NCI-H774 (cell line): ENCODE measurements at places on chromosomes 6 and 20.

GRCh38 chr6:2596222-2596621 lies 154.5 kb downstream of the MYLK4 start:
- DNase-seq: no peak

- no peak for DNase-seq
Observed at GRCh38 chr6:77456531-77457248, 6.6 kb downstream of the HTR1B start.

DNA sequence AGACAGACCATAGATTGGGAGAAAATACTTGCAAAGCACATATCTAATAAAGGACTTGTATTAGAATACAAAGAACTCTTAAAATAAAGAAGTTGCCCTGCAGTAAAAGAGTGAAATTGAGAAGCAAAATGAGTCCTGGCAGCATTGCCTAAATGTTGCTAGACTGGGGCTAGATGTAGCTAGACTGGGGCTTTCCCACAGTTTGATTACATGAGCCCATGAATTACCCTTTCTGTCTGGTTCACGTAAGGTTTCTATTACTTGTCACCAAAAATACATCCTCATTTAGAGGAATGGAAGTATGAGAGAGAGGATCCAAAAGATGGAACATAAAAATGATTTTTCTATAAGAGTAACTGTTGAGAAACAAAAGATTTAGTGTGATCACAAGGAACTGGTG lies 57.6 kb upstream of the CCDC28A start:
- no peak for DNase-seq

DNA sequence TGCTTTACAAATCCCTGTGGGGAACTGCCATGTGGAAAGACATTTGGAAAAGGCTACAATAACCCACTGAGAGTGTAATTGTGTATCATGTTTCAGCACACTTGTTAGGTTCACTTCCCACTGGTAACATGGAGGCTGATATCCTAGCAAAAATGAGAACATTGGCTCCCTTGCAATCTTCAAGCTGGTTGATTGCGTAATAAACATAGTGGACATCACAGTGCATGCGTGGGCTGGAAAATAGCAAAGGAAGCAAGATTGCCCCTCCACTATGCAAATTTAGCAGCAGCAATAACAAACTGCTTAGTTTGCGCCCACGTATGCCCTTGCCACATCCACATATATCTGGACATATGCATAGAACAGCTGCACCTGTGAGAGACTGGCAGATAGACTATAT lies 410.2 kb downstream of the MEI4 start:
- no peak for DNase-seq

- no peak for DNase-seq
Observed at GRCh38 chr6:27617046-27617687, 144.3 kb upstream of the ZNF184 start.

GRCh38 chr6:129508477-129509145 lies 201.4 kb downstream of the ARHGAP18 start:
- DNase-seq: no peak

DNA sequence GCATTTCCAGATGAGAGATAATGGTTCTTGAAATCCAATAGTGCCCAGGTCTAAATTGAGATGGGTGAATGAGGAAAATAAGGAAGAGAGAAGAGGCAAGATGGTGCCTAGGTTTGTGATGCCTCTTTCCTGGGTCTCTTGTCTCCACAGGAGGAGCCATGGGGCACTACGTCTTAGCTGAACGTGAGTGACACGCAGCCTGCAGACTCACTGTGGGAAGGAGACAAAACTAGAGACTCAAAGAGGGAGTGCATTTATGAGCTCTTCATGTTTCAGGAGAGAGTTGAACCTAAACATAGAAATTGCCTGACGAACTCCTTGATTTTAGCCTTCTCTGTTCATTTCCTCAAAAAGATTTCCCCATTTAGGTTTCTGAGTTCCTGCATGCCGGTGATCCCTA lies 6.8 kb downstream of the HFE start:
- DNase-seq: no peak

DNA sequence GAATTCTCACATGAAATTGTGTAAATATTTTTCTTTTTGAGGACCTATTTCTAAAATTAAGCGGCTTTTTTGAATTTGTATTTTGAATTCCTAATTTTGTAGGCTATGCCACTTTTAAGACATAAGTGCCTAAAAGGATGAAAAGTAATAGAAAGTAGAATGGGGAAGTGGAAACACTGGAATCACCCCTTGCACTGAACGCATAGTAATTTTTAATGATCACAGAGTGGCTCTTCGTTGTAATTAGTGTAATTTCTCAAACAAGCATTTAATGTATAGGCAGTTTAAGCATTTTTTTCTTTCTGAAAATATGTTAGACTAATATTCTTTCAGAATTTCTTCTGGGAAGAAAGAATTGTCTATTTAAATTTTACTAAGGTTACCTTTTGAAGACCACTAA lies 73.2 kb downstream of the ARID1B start:
- DNase-seq: no peak

DNA sequence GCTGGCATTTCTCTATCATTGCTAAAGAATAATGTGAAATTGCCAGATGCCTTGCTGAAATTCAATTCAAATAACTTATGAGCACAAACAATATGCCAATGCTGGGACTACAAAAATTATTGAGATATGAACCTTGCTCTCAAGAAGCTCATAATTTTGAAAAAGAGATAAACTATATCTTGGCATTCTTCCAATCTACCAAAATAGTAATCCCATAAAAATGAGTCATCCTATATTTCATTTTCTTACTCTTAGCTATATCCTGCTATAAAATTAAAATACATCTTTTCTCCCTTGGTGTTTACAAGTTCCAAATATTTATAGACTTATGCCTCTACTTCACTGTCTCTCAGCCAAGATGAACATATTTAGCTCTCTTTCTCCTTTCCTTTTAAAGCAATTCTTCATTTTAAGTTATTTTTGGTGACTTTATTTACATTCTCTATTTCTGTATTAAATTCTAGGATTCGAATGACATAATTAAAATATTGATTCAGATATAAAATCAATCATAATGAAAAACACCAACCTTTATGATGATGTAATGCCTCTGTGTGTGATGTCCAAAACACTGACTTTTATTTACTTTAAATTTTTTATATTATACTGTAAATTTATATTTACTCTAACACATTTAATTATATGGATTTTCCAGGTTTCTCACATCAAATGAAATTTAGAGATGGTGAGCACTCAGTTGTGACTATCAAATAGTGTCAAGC lies 152.6 kb downstream of the CDK19 start:
- no peak for DNase-seq

- DNase-seq: no peak
Observed at GRCh38 chr6:89270951-89271721, 44.0 kb downstream of the GABRR2 start.

GRCh38 chr6:163651915-163652668 lies 237.6 kb downstream of the QKI start:
- DNase-seq: no peak

- no peak for DNase-seq
Observed at GRCh38 chr6:151108548-151108947, 131.2 kb upstream of the AKAP12 start.

GRCh38 chr6:69202768-69203167 lies 567.7 kb downstream of the ADGRB3 start:
- DNase-seq: no peak

DNA sequence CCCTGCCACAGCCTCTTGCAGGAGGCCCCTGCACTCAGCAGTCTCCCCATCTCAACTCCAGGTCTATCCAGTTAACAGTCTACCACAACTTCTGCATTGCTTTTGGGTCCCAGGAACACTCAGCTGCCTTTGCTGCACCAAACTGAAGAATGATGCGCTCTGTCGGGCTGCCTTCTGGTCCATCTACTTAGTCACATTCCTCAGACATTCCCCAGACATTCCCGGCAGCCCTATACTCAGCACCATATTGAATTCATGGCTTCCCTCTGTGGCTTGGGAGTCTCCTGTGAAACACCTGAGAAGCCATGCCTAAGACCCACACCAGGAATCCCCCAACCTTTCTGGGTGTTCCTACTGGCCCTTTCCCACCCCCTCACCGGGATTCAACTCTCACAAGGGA lies 99.6 kb upstream of the COL21A1 start:
- DNase-seq: no peak

GRCh38 chr20:14536738-14537137 lies 199.3 kb upstream of the FLRT3 start:
- no peak for DNase-seq

GRCh38 chr6:69349771-69350170 lies 447.0 kb downstream of the LMBRD1 start:
- no peak for DNase-seq

GRCh38 chr6:43355862-43356590 lies 13.4 kb downstream of the ZNF318 start:
- DNase-seq: no peak

DNA sequence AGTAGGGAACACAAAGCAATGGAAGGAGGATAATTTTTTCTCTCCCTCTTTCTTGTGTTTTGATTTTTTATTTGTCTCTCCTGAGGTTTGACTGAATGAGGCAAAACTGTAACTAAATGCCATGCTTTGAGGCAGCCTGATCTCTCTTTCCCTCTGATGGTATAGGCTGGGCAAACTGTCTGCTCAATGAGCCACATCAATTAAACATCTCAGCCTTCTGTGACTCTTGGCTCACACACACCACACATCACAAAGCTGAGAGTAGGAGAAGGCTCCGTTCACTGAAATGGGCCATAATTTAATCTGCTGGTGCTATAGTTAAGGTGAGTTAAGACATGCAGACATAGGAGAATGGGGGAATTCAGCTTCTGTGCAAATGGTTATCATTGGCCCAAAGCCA lies 28.1 kb upstream of the SCGN start:
- no peak for DNase-seq

GRCh38 chr20:2767768-2768631 lies 32.4 kb downstream of the CPXM1 start:
- DNase-seq: no peak

- DNase-seq: peak; percentile 79
Observed at GRCh38 chr6:81820980-81821379, 68.5 kb upstream of the TENT5A start.

DNA sequence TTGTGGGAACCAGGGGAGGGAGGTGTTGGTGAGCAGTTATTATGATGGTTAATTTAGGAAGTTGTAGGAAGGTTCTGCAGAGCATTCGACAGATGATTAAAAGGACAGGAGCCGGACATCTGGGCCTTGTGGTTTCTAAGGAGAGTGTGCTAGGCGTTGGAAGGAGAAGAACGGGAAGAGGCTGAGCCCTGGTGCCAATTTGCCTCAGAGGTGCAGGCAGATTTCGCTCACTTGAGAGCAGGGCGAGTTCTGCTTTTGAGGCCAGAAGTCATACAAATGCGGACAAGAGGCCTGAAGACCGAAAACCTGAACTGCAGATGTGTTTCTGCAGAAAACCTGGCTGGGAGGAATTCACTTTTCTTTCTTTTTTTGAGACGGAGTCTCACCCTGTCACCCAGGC lies 30.5 kb upstream of the RPS6KA2 start:
- DNase-seq: no peak

GRCh38 chr6:90397047-90397446 lies 100.4 kb upstream of the BACH2 start:
- no peak for DNase-seq

- no peak for DNase-seq
Observed at GRCh38 chr20:1810572-1810925, 84.7 kb upstream of the SIRPA start.

GRCh38 chr6:33918175-33918695 lies 114.4 kb upstream of the MLN start:
- DNase-seq: no peak

DNA sequence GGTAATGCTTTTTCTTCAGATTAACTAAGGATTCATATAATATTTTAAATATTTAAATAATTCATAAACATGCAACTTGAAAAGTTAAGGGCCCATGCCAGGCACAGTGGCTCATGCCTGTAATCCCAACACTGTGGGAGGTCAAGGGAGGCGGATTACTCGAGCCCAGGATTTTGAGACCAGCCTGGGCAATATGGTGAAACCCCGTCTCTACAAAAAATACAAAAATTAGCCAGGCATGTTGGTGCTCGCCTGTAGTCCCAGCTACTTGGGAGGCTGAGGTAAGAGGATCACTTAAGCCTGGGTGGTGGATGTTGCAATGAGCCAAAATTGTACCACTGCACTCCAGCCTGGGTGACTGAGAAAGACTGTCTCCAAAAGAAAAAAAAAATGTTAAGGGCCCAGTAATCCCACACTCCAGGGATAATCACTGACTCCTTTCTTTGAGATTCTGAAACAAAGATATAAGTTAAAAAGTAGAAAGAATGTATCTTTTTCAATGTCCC lies 7.9 kb upstream of the RIN2 start:
- no peak for DNase-seq
